ENCODE measurements at places on chromosomes 11 and 22.

DNA sequence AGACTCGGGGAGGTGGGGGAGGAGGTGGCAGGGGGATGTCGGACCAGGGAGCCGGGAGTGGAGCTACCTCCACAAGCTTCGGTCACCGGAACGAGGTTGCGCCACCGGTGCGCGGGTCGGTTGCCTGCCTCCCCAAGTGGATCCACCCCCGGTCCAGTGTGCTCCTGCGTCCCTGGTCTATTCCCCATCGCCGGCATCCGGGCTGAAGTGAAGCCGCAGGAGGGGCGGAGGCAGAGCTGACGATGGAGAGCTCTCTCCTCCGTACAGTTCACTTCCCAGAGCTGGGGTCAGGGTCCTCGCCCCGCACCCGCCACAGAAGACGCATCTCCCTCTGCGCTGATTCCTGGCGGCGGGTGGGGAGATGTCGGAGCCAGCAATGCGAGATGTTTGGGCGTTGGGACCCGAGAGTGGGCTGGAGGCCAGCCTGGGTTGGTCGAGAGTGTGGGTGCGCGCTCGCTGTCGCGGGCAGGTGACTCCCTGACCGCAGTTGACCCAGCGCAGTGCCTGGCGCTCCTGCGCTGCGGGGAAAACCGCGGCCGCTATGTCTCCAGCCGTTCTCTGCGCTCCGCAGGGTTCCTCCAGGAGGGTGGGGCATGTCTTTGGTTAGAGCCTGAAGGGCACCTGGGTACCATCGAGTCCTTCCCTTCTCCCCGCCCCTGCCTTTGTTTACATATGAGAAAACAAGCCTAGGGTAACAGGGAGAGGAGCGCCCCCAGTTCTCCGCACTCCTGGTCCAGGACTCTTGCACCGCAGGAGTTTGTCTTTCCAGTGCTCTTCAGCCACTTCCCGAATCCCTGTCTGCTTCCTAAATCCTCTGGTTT is 1.7 kb downstream of the C11orf96 start:
- no peak for DNase-seq

DNA sequence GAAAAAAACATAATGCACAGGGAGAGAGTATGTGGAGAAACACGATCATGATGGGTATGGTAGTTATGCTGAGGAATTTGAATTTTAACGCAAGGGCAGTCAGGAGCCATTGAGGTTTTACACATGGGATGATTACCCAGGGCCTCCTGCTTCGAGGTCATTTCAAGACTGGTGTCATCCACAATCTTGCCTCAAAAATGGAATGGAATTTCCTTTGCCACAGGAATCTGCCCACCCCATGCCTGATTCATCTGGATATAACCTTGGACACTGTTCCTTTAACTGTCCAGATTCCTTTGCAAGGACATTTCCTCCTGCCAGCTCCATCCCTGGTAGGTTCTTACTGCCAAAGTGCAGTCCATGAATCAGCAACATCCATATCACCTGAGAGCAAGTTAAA is 655.9 kb upstream of the TENM4 start:
- DNase-seq: no peak

DNA sequence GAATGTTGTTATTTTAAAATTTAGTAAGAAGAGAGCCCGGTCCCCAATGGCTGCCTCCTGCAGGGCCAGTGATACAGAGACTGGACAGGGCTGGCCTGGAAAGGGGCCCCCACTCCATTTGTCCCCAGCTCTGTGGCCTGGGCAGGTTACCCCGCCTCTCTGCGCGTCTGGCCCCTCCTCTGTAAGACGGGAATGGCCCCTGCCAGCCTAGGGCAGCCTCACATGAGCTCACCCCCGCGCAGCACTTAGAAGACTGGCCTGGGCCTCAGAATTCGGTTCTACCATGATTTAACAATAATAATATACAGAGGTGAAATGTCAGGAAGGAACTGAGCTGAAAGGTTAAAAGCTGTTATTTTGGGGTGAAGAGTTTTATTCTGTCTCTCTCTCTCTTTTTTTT is 1.3 kb downstream of the APOBEC3G start:
- DNase-seq: no peak

- no peak for DNase-seq
Measured at GRCh38 chr11:71200761-71201160, 51.6 kb downstream of the SHANK2 start.

DNA sequence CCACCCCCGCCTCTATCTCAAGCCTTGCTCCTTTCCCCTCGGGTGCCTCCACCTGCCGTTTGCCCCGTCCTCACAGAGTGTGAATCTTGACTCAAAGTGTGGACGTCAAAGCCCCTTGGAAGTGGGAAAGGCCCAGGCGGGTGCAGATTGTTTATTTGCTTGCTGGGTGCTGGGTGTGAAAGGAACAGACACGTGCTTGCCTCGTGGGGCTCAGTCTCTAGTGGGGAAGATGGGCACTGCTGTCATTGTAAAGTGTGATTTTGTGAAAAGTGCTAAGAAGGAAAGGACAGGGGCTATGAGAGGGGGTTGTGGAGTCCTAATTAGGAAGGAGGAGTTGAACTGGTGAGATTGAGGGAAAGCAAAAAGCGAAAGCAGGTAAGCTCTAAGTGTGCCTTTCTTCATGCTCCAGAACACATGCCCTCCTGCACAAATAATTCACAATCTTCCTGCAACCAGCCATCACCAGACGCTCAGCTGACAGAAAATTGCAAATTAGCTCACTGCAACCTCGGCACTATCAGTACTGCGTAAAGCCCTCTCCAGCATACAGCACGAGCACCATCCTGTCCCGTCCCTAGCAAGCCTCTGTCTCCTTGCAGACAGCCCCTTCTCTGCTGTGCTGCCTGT is 9.7 kb upstream of the GCAT start:
- DNase-seq: no peak

GRCh38 chr22:47626428-47627390 is 864.3 kb downstream of the TBC1D22A start:
- no peak for DNase-seq

DNA sequence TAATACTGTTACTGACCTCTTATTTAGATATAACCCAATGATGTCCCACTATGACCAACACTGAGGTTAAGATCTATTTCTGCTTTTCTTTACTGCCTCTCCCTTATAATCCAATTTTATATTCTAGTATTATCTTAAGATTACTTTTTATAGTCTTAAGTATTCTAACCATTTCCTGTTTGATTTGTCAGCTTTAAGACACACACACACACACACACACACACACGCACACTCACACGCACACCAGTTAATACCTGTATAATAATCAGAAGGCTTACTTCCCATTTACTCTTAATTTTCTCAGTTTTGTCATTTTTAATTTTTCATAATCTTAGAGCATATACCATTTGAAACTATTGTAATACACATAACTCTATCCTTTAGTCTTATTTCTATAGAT is 226.0 kb upstream of the C11orf87 start:
- no peak for DNase-seq

GRCh38 chr22:38089474-38089851 is 5.5 kb upstream of the SLC16A8 start:
- DNase-seq: no peak

- DNase-seq: no peak
Measured at GRCh38 chr22:37912171-37912570, 6.1 kb downstream of the MICALL1 start.

GRCh38 chr11:96293109-96293508 is 49.9 kb downstream of the MAML2 start:
- DNase-seq: no peak

- DNase-seq: no peak
Measured at GRCh38 chr22:25083807-25084200, 115.9 kb upstream of the CRYBB3 start.

GRCh38 chr11:8329336-8329735 is 65.7 kb upstream of the LMO1 start:
- DNase-seq: no peak

DNA sequence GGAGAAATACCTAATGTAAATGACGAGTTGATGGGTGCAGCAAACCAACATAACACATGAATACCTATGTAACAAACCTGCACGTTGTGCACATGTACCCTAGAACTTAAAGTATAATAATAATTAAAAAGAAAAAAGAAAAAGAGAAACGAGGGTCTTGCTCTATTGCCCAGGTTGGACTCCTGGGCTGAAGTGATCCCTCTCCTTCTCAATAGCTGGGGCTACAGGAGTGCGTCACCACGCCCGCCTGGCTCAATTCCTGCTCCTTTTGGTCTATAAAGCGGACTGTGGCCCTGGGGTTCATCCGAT is 521 bp upstream of the PTS start:
- DNase-seq: no peak

GRCh38 chr22:47846206-47846605 is 1083.8 kb downstream of the TBC1D22A start:
- no peak for DNase-seq

GRCh38 chr22:30502911-30503310 is 2.6 kb downstream of the SEC14L4 start:
- DNase-seq: no peak

- DNase-seq: no peak
Measured at GRCh38 chr11:116871248-116871647, 33.8 kb upstream of the APOA1 start.

DNA sequence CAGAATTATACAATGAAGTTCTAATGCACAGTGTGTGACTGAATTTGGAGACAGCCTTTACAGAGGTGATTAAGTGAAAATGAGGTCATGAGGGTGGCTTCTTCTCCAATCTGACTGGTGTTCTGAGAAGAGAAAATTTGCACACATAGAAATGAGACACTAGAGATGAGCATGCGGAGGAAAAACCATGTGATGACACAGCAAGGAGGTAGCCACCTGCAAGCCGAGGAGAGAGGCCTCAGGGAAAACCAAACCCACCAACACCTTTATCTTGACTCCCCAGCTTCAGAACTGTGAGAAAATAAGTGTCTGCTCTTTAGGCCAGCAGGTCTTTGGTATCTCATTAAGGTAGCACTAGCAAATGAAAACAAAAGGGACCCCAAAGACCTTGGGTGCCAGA is 93.2 kb downstream of the GGTLC2 start:
- DNase-seq: no peak

- DNase-seq: no peak
Measured at GRCh38 chr11:6249770-6250555, 9.7 kb upstream of the CCKBR start.

All from stimulated activated CD4-positive, alpha-beta T cell treated with anti-CD3 and anti-CD28 coated beads, Interleukin-1b, Interleukin-23, amount 100 ng/mL, for 1 hour (primary cell).